Activated CD8-positive, alpha-beta memory T cell treated with anti-CD3 and anti-CD28 coated beads for 1 hour (primary cell): ENCODE measurements at places on chromosomes 7 and 10.

DNA sequence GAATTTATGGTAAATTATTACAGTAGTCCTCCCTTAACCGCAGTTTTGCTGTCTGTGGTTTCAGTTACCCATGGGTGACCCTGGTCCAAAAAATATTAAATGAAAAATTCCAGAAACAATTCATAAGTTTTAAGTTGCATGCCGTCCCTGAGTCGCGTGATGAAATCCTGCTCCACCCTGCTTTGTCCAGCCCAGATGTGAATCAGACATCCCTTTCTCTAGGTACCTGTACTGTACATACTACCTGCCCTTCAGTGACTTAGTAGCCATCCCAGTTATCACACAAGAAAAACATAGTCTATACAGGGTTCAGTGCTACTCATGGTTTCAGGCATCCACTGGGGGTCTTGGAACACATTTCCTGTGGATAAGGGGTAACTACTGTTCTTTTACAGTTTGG is 20.5 kb upstream of the RHEB start:
- no peak for DNase-seq

DNA sequence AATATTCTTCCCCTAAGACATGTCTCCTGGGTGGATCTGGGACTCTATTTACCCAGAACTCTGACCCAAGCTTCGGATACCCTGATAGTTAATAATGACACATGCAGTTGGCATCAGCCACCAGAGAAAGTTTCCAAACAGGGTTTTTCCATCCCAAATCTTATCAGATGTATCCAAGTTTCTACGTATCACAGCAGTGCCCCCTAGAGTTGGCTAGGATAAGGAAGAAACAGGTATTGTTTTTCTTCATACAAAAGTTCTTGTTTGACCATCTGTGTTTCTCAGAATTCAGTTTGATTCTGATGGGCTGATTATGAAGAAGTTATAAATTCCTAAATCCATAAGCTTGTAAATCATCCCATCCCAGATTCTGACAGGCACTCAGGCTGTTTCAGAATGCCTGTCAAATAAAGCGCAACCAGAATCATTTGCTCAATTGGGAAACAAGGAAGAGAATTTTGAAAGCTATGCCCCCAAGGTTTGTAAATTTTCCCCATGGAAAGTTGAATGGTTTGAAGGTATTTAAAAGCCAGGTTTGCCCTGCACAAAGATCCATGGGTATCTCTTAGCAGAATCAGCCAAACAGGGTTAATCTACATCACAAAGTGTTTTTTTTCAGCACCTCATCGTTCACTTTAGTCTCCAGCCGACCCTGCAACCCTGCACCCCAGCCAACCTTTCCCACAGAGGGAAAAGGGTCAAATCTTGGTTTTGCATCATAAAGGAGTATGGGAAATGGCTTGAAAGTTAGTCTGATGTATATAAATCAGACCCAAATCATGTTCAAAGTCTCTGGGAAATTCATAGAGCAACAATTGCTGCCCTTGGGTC is 47.4 kb downstream of the NRAP start:
- DNase-seq, result no peak

- DNase-seq, result no peak
These were observed 5.7 kb downstream of the SRRT start for GRCh38 chr7:100880645-100881044.

DNA sequence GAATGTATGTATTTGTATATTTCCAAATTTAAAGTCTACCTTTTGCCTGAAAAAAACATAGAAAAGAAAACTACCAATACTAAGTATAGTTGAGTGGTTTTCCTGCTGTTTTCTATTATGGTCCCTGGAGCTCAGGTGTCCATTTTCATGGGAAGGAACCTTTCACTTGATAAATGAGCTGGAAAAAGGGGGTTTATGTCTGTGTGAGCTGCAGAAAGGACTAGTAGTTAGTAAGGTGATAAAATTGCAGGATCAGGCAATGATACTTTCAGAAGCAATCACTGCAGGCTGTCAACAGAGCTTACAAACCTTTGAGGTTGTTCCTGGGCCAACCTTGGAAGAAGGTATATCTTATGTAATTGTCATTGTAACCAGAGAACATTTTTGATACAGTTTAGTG is 48.0 kb downstream of the ST7 start:
- DNase-seq, result no peak

GRCh38 chr7:124720195-124720594 is 45.4 kb downstream of the GPR37 start:
- no peak for DNase-seq

DNA sequence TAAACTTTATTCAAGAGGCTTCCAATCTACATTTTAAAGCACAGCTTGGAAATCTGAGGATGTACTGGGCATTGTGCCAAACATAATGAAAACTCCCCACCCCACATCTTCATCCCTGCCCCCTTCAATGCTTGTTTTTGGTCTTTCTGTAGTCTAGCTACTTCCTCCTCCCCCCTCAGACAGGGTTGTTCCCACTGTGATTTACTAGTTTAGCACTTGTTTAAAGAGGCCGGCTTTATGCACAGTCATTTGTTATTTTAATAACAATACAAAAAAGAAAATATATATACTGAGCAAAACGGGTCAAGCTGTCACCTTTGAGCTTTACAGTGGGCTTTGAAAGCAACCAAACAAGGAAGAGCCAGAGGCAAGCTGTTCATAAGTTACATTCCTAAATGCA is 132.6 kb downstream of the CHRM2 start:
- no peak for DNase-seq

- no peak for DNase-seq
These were observed 47.8 kb downstream of the PRKCQ start for GRCh38 chr10:6532321-6532720.

GRCh38 chr7:103990991-103991390 is 1.5 kb upstream of the RELN start:
- DNase-seq, result no peak

GRCh38 chr10:102090772-102091171 is 25.6 kb downstream of the HPS6 start:
- DNase-seq, result no peak

GRCh38 chr7:30468791-30469190 is 9.8 kb downstream of the NOD1 start:
- DNase-seq, result no peak

DNA sequence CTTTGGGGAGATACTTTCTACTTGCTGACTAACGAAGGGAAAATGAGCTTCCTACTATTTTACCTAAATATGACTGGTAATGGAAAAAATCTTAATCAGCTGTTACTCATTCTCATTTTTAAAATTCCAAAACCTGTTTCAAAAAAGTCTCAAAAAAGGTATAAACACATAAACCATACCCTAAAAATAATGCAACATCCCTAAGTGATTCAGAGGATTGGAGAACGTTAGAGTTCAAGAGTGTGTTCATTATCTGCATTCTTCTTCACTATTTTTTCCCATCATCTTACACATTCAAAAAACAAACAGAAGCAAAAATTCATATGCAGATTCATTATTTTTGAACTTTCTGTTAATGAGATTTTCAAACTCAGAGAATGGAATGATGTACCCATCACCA is 150.4 kb upstream of the GNAI1 start:
- DNase-seq, result no peak

DNA sequence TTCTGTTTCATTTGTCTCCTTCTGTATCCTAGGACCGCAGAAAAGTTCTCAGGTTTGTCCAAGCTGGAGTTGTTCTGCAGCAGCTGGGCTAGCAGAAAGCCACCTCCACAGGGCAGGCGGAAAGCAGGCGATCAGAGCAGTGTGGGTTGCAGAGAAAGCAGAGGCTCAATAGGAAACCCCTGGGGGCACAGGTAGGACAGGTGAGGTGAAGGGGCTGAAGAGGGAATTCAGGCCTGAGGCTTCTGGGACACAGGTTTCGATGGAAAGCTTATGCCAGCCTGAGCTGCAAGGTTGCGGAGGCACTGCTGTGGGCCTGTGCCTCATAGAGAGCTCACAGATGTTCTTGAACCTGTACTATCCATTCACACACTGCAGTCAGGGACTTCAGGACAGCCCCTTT is 194.9 kb upstream of the TPK1 start:
- no peak for DNase-seq

DNA sequence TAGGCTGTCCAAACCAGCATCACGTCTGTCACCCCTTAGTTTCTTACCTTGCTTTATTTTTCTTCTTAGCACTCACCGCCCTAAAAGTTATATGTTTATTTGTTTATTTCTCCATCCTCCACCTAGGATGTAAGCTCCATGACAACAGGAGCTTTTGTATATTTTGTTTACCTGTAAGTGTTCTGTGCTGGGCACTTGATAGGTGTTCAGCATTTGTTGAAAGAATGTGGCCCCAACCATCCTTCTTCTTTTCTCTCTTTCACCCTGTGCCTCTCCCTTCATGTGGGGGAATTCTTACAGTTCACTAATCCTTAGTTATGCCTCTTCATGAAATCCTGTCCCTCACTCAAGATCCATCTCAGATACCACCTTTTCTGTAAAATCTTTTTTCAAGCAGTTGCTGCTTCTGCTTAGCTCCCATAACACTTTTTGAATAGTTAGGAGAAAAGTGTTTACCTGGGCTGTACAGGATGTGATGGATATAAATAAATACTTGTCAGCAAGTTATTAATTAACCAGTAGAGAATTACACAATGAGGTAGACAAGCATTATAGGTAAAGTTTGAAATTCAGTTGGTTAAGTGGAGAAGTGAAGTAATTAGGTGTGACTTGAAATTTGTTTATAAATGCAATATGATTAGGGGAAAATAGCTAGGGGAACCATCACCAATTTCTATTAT is 9.7 kb downstream of the AHR start:
- DNase-seq, result no peak

DNA sequence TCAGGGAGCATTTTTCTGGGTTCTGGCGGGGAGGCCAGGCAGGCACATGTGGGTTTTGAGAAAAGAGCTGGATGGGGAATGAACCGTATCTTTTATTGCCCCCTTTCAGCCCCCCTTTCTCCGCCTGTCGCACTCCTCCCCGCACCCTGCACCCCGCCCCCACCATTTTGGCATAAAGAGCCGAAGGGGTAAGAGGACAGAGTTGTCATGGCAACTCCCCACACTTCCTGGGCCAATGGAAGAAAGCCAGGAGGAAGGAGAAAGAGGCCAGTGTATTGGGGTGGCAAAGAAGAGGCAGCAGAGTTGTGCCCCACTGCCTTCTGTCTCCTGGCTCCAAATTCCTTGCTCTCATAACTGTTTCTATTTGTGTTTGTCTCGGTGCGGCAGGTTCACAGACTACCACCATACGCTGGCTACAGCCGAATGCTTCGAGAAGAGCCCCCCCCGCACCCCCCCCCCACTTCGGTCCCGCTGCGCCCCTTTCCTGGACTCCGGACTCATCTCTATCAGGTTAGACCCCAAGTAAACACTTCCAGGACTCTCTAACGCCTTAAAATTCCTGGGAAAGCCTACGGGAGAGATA is 3.4 kb downstream of the KCNIP2 start:
- DNase-seq, result no peak

DNA sequence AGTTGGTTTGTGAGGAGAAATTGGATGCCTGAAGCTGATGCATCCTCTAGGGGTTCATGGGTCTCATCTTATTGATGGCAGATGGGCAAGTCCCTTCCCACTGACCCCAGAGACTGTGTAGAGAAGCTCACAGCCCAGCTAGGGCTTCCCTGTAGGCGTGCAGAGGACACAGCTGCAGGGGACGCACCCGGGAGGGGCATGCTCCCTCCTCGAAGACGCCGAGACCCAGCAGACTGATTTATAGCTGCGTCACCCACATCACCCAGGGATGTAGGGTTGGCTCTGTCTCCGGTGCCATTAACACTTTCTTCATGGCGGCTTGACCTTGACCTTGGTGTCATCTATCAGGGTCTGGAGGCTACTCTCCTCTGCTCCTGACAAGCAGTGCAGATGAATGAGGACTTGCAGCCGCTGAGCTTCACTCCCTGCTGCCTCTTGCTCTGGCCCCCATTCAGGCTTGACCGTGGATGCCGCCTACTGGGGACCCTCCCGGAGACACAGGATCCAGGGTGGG is 549.7 kb downstream of the TCERG1L start:
- no peak for DNase-seq

- DNase-seq, result no peak
These were observed 69.4 kb upstream of the PDLIM1 start for GRCh38 chr10:95360122-95360714.

- DNase-seq, result no peak
These were observed 85.6 kb upstream of the CAPZA2 start for GRCh38 chr7:116776610-116777289.

DNA sequence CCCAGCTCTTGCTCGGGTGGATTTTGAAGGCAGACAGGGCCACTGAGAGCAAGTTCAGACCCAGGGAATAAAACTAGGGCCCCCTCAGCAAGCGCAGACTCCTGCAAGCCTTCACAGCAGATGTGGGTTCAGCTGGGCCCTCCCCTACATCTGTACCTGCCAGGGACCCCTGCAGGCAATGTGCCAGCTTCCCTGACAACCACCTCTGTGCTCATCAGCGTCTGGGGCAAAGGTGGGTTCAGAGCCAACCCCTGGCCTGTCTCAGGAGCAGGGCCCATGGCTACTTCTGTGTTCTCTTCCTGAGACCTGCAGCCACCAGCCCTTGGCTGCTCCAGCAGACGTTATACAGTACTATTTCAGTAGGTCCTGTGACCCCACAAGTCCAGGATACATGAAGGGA is 189.5 kb downstream of the DIP2C start:
- DNase-seq, result no peak

DNA sequence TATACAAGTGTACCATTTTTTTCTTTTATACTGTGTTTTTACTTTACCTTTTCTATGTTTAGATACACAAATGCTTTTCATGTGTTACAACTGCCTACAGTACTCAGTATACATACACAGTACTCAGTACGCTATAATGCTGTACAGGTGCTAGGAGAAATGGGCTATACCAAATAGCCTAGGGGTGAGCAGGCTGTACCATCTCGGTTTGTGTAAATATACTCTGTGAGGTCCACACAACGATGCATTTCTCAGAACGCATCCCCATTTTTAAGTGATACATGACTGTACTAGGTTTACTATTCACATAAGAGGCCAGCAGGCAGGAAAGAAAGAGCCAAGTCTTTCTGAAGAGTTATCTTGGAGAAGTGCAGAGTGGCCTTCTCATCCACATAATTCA is 426.4 kb upstream of the MTPN start:
- DNase-seq, result no peak

DNA sequence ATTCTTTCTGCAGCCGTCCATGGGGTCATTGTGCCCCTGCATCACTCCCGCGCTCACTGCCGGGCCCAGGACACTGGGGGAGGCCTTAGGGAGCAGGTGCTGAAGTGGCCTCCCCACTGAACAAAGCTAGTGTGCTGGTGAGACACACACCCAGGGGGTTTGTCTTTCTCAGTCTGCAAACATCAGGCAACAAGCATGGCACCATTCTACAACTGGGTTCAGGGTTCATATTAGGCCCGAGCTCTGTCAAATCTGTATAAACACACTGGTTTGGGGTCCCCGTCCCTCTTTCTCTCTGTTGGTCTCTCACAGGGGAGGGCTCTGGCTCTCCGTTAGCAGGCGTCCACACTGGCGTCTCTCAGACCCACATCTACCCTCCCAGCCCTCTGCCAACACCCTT is 11.1 kb upstream of the PPP2R2D start:
- no peak for DNase-seq

- no peak for DNase-seq
These were observed at the start of gene LRRC18 for GRCh38 chr10:48939790-48940325. Gene LRRC18 (minus strand): TSS chr10:48939840. CDS start chr10:48914155, 25,685 bp downstream.

- no peak for DNase-seq
These were observed 287.4 kb downstream of the C7orf25 start for GRCh38 chr7:42624471-42624870.

- DNase-seq, result no peak
These were observed 131.0 kb upstream of the EEPD1 start for GRCh38 chr7:36021917-36022550.
